CD4-positive, alpha-beta T cell treated with Interleukin-21 for 1 hour (primary cell): ENCODE measurements at places on chromosomes 3 and 15.

GRCh38 chr15:78358102-78358870 lies 18.1 kb downstream of the CRABP1 start:
- DNase-seq: no peak

DNA sequence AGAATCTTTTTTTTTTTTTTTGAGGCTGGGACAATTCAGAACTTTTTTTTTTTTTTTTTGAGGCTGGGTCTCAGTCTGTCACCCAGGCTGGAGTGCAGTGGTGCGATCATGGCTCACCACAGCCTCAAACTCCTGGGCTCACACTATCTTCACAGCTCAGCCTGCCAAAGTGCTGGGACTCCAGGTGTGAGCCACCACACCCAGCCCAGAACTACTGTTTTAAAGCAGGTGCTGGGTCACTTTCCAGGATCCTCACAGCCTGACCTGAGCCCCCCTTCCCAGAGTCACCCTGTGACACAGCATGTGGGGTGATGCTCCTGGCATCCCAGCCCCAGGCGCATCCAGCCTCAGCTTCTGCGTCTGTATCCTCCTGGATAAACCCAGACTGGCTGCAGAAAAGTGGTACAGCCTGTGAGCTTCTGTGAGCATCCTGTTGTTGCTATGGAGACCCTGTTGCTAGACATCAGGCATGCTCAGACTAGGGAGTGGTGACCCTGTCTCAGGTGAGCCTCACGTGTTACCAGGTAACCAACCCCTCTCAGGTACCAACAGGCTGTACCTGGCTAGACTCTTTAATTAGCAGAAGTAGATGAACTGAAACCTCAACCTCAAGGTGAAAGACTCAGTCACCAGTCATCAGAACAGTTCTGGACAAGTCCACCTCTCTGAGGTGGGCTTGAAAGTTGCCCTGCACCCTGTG lies 15.0 kb downstream of the KLF13 start:
- peak; percentile 46 for DNase-seq

DNA sequence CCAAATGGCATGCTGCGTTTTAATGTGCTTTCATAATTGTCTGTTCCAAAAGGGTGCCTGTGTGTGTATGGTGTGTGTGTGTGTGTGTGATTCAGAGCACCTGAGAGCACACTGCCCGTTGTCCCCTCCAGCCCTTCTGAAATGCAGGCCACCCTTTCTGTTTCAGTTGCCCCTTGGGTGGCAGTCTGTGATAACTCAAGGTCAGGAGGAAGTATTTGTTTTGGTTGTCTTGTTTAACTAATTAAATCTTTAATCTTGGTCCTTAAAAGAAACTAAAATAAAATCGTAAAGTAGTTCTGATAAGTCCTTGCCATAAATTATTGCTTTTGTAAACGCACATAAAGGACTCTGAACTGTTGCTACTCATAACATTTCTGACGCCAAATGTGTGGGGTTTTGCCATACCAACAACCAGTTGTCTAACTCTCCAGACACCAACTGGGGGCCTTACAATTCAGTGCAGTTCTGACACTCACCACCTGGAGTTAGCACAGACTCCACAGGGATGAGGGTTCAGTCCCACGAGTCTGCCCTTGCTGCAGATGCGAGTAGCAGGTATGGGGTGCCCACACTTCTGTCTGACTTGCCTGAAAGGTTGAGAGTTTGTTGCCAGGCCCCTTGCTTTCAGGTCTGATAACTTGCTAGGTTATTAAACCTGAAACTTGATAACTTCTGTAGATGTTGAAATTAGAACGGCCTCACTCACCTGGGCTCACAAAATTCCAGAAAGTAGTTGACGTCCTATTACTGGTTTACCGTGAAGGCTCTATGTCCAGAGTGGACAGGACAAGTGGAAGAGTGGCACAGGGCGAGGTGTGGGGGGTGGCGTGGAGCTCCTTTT lies 157.3 kb downstream of the IGF1R start:
- no peak for DNase-seq

DNA sequence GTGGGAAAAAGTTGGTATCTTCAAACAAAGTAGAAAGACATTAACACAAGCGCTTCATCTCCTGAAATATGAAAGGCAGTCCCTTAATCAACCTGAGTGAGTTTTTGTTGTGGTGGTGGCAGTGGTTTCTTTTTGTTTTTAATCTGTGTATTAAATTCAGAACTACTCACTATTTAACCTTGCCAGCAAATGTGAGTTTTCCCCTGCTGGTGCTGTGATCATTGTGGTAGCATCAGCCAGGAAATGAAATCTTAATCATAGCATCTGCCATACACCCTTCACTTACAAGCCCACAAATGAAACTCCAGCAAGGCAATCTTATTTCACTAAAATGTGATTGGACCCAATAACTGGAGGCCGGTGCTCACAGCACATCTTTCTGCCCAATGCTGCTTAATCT lies 229.7 kb downstream of the SHOX2 start:
- no peak for DNase-seq

DNA sequence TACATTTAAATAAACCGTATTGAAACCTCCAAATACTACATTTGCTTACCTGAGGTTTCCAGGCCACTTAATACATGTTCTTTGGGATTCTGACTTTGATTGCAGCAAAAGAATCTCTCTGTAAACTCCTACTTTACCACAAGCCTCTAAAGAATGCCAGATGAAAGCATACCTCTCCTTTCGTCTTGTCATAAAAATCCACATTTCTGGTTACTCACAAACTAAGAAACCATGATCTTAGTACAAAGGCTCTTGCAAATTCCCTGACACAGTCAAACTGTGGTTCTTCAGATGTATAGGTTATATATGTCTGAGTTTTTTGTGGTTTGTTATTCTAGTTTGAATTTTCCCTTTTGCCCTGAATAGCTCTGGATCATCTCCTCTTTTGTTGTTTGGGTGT lies 188.4 kb downstream of the RAP2B start:
- no peak for DNase-seq

DNA sequence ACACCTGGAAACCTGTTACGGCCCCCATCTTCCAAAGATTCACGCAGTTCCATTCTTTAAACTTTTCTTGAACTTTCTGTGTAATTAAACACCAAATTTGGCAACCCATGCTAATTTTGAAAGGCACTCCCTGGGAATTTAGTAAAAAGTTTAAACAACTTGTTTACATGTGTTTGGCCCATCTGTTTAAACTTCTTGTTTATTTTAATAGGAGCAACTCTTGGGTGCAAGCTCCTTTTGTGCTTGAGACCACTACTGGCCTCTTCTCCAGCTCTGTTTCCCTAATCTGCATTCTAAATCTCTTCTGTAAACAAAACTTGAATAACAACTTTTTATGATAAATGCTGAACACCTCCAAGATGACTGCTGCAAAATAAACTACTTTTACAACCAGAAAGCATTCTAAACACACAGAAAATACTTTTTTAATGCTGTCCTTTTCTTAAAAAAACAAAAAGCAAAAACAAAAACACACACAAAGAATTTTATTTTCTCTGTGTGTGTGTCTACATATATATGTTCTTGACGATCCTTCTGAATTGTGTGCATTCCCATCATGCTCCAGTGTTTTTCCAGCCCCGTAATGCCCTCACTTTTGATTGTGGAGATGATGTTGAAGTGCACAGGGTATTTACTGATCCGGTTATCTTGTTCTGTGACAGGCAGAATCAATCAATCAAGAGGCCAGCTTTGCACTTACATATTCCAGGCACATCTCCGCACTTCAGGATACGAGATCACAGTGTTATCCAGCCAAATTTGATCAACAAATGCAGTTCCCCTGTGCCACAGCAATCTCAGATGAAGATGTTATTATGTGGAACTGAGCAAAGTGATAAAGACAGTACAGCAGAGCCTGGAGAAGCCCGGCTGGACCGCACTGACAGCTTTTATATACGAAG lies 416.9 kb downstream of the FOXP1 start:
- DNase-seq: no peak

DNA sequence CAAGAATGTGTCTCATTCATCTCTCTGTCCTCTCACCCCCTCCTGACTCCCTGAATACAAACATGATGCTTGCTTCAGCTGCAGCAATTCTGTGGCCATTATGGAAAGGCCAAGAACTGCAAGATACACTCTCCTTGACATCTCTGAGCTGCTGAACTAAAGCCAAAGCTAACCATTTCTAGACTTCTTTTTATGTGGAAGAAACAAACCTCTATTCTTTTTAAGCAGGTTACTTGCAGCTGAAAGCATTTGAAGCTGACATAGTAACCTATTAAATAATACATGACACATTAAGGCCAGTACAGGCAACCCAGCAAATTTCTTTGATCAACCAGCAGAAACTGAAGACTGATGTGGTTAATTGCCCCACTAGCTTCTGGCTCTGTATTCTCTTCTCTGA lies 17.5 kb downstream of the FHIT start:
- DNase-seq: no peak

GRCh38 chr15:82128401-82129148 lies 82.8 kb upstream of the MEX3B start:
- no peak for DNase-seq

DNA sequence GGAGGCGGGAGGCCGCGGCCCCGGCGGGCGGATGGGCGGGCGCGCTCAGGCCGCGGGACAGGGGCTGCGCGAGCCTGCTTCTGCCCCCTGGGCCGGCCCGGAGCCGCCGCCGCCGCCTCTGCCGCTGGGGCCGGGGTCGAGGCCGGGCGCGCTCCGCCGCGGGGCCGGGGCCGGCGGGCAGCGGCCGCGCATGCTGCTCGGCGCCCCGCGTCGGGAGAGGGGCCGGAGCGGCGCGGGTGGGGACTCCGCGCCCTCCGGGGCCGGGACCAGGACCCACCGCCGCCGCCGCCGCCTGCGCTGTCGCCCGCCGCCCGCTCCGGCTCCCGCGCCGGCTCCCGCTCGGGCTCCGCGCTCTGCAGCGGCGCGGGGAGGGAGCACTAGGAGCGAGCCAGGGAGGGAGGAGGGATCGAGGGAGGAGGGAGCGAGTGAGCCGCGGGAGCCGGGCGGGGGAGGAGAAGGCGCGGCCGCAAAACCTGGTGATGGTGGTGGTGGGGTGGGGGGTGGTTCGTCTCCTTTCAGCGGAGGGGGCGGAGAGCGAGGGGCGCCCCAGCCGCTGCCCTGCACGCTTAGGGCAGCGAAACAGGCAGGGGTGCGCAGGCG lies at the start of gene LINGO1:
Gene LINGO1 (minus strand): TSS at position 379 of the 600 bp plus-strand sequence. CDS start 597 bp downstream, outside the sequence.
- no peak for DNase-seq

- DNase-seq: no peak
Measured at GRCh38 chr3:109059264-109059663, 58.7 kb downstream of the MORC1 start.

- no peak for DNase-seq
Measured at GRCh38 chr3:38085311-38085942, 46.4 kb downstream of the DLEC1 start.

- no peak for DNase-seq
Measured at GRCh38 chr3:148158210-148158609, 539.5 kb upstream of the AGTR1 start.

GRCh38 chr15:78003539-78004008 lies 73.9 kb downstream of the TBC1D2B start:
- DNase-seq: no peak

DNA sequence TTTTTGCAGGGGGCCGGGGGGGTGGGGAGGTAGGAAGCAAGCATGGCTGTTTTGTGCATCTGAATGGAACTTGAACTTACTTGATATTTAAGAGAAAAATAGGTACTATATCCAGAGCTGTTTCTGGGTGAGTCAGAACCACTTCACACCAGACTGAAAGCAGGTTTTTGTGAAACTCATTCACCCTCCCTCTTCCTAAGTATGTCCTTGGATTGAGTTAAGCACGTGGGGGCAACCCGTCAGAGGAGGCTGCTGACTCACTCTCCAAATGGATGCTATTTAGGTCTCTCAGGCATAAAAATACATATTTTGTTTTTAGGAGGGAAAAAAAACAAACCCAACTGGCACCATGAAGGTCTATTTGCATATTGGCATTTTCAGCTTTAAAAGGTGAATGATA lies 270.3 kb downstream of the RYR3 start:
- no peak for DNase-seq

DNA sequence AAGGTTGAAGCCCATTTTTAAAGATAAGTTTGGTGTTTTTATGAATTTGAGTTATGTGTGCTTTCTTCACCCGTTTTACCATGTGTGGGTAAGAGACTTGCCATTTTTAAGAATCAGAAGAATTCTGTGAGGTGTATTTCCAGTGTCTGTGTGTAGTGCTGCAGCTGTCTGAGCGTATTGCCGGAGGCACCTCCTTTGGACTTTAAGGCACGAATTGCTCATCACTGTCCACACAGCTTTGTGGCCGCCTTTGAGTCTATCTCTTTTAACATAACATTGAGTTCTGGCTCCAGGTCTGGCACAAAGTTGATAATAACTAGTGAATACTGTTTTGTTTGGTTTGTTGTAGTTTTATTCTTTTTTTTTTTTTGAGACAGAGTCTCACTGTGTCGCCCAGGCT lies 25.8 kb downstream of the SCG5 start:
- no peak for DNase-seq
